ENCODE measurements at places on chromosomes 12 and 14.

DNA sequence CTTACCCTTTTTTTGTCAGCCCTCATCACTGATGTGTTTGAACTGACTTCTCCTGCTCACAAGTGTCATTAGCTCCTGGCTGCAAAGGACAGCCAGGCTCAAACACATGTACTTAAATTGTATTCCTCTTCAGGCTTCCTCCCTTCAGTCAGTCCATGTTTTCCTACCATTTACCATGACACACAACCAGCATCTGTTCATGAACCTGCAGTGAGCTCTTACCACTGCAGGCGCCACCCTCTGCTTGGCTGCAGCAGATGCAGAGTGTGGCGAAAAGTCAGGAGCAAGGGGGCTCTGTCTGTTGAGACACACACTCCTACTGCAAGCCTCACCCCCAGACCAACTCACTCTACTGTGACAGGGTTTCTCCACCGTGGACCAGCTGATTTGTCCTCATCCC, 70.2 kb downstream of the TSPAN11 start:
- DNase-seq = no peak

DNA sequence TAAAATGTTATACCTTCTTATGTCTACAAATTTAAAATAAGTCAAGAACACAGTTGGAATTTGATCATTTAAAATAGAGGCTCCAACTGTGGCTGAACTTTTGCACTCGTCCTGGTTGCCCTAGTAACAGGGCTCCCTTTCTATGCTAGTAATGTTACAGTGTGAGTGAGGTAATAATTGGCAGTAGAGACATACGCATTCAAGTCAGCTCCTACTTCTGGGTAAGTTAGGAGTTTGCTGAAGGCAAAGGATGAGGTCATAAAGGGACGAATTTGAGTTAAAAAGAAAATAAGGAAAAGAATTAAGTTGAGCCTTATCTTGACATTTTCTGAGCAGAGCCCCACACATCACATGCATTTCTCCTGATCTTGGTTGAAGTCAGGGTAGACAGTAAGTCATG, 129.1 kb downstream of the TMEM117 start:
- peak; percentile 58 for DNase-seq

DNA sequence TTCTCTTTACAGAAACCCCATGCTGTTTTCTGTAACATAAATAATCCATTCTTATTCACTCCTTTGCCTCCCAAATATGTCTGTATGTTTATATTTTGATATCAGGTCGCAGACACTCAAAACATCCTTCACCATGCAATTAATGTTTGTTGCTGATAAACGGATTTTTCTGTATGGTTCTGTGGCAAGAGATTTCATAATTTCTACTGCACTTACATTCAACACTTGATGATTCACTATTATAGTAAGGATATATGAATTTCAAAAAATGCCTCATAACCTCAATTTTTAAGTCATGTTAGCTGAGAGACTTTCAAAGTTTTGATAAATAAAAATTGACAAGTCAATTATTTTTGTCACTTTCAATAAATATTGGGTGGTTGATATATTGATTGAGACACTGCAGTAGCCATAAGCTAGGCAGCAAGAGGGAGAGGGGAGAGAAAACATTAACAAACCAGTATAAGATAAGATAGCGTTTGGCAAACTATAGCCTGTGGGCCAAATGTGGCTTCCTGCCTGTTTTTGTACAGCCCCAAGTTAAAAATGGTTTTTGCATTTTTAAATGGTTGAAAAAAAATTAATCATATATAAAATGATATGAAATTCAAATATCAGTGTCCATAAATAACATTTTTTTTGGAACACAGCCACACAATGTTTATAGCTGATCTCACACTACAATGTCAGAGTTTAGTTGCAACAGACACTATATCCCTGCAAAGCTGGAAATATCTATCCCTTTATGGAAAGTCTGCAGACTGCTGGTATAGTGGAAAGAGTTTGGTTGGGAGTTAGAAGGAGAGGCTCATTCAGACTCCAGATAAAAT, 18.3 kb downstream of the ALDH6A1 start:
- DNase-seq = no peak

- peak; percentile 41 for DNase-seq
These were observed 569 bp upstream of the ARHGEF40 start for GRCh38 chr14:21069388-21070082.

GRCh38 chr14:76755610-76756370, 5.5 kb upstream of the VASH1 start:
- no peak for DNase-seq

GRCh38 chr12:21910657-21911056, 30.6 kb downstream of the ABCC9 start:
- peak; percentile 18 for DNase-seq

DNA sequence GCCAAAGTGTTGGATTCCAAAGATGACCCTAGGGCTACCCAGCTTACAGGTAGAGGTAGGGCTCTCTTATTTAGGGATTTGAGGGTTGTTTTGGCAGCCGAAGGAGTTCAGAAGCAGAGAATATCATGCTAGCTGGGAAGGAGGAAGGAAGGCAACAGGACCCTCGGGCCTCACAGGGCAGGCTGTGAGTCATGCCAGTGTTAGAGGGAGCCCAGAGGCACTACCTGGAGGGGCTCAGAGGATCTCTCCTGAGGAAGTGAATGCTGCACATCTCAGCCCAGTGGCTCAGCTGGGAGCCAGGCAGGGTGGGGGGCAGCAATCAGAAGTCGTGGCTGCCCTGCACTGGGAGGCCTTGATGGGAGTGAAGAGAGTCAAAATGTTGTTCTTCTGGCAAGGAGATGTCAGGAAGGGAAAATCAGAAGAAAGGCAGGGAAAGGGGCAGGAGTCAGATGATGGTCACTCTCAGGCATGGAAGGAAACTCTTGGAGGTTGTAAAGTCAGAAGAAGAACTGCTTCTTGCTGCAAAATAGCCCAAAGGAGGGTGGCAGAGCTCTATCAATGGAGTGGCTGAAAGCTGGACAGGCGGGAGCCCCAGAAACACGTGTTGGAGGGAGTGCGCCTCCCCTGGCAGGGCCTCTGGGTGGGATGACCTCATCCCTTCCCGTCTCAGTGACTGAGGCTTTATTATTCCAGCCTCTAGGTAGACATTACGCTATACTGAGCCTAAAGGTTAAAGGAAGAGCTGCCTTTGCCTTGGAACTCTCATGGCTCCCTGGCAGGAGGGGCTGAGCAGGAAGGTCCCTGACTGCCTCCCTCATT, 141.3 kb downstream of the SMOC1 start:
- DNase-seq = no peak

DNA sequence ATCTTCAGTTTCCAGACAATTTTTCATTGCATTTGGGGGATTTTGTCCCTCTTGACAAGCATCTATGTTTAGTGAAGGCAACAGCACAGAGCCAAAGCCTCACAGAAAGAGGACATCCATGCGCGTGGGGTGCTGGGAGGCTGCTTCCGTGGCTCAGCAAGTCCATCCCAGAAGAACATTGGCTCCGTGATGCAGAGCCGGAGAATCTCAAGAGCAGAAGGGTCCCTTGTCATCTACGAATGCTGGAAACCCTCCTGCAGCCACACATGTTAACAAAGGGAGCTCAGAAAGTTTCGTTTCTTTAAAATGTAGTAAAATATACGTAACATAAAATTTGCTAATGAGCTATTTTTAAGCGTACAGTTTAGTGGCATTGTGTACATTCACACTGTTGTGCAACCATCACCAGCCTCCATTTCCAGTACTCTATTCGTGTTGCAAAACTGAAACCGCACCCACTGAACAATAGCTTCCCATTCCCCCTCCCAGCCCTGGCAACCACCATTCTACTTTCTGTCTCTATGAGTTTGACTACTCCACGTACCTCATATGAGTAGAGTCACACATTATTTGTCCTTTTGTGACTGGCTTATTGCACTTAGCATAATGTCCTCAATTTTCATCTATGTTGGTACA, 185.9 kb downstream of the TTC7B start:
- no peak for DNase-seq

GRCh38 chr14:89473989-89474388, 57.0 kb upstream of the FOXN3 start:
- peak; percentile 41 for DNase-seq

DNA sequence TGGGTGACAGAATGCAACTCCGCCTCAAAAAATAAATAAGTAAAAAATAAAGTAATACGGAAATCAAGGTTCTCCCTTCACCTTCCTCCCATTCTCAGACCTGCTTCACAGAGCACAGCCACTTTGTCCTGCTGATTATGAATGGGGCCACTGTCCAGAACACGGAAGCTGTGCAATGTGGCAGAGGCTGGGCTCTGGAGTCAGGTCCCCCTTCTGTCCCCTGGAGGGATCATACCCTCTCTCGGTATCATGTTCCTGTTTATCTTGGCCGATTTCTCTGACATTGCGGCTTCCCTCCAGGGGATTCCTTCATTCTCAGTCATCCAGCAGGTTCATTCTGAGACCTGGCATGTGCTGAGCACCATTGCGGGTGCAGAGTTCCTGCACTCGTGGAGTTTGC, 11.3 kb downstream of the PPP2R5C start:
- no peak for DNase-seq

GRCh38 chr12:23482571-23482970, 466.9 kb downstream of the SOX5 start:
- DNase-seq = no peak

- no peak for DNase-seq
These were observed 30.6 kb downstream of the SLC16A7 start for GRCh38 chr12:59626382-59626781.

- DNase-seq = peak; percentile 28
These were observed 1949.4 kb upstream of the SEL1L start for GRCh38 chr14:83483063-83483462.

DNA sequence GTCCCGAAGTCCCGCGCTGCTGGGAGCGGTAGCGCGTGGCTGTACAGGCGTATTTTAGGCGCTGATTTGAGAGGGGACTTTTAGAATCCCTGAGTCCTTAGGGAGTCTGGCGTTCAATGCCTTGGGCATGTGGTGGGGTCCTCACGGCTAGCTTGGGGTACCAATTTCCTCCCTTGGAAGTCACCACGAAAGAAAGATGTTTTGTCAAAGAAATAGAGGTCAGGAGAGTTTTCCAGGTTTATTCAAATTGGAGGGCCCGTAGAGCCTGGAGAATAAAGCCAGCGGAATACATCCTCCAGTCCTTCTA, 63.9 kb downstream of the KLHL28 start:
- DNase-seq = peak; percentile 62

GRCh38 chr14:69820991-69821390, 23.9 kb upstream of the SLC10A1 start:
- DNase-seq = no peak

DNA sequence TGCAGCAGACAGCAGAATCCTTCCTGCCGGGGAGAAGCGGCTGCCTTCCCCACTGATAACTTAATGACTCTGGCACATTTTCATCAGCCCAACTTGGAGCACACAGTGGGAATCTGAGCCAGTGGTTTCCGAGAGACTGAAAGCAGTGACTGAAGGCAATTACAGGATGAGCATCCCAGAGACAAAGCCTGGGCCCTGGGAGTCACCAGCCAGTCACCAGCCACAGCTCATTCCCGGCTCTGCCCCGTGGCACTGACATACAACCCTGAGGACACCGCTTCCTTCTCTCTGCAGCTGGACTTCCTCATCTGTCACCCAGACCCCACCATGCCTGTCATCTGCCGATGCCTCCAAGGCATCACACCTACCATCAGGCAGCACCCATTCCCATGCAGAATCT, 192.3 kb downstream of the DPF3 start:
- DNase-seq = no peak

DNA sequence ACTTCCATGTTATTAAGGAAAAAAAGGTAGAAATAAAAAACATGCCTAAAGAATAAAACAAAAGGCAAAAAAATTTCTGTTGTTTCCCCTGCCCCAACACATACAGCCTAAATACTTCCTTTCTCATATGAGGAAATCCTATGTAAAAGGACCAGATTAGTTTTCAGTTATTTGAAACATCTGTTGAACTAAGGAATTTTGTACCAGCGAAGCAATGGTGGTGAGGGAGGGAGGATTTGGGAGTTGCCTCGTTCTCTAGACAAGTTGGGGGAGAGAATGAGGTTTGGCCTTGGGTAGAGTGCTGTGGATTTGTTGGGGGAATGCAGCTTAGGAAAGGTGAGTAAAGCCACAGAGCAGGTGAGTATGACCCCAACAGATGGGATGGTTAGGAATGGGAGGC, 141.5 kb upstream of the RFLNA start:
- DNase-seq = no peak

DNA sequence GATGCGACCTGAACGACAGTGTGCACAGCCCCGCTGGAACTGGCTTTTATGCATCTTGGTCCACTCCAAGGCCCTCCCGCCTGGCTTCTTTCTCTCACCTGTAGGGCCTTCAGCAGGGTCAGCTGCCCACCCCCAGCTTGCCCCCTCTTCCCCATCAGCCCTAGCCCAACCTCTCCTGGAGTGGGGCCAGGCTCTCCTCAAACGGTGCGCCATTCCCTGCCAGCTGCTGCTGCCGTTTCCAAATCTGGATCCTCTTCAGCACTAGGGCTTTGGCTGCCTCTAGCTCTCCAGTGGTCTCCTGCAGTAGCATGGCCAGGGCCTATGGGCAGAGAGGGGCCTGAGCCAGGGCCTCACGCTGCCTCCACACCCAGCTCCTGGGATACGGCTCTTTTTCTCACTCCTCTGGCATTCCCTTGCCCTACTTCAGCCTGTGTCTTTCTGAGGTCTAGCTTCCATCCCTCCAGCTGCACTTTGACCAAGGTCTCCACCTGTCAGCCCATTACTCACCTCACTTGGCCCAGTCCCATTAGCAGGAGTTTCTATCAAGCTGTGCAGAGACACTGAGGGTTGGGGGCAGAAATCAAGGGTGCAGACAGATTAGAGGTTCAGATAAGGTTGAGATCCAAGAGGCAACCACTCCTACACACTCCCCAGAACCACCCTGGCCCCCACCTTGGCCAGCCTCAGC, 5.0 kb downstream of the STAT6 start:
- no peak for DNase-seq

GRCh38 chr12:96064271-96064670, 28.9 kb upstream of the LTA4H start:
- no peak for DNase-seq

DNA sequence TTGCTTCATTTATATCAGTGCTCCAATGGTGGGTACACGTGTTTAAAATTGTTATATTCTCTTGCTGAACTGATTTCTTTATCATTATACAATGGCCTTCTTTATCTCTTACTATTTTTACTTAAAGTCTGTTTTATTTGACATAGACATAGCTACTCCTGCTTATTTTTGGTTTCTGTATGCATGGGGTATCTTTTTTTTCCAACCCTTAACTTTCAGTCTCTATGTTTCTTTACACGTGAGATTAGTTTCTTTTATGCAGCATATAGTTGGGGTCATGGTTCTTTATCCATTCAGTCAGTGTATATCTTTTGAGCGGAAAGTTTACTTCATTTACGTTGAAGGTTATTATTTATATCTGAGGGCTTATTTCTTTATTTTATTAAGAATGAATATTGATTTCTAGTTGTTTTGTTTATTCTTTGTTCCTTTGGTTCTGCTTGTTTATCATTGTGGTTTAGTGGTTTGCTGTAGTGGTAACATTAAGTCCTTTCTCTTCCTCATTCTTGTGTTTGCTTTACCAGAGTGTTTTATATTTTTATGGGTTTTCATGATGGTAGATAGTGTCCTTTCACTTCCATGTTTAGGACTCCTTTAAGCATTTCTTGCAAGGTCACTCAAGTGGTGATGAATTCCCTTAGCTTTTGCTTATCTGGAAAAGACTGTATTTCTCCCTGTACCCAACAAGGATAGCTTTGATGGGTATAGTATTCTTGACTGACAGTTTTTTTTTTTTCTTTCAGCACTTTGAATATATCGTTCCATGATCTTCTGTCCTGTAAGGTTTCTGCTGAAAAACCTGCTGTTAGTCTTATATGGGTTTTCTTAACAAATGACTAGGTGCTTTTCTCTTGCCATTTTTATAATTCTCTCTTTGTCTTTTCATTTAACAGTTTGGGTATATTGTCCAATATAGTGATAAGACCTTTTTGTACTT, 38.3 kb upstream of the FAR2 start:
- DNase-seq = no peak

GRCh38 chr12:100197486-100197885, 3.1 kb upstream of the ACTR6 start:
- no peak for DNase-seq
